Stomach (tissue), 19 donors: ENCODE measurements at places on chromosomes 7 and 10. TPM values are rescaled to one million over a fixed set of nuclear protein-coding genes. Genes with fewer than 3 reads are reported as not detected.

- H3K27me3 ChIP-seq = no peaks in the 10 kb centered on the region
- DNase-seq = no peak
- H3K36me3 ChIP-seq = peaks cover 7% of the 10 kb centered on the region
- H3K27ac ChIP-seq = no peak overlapping the region
- H3K4me3 ChIP-seq = no peak overlapping the region
- peaks cover 2% of the 10 kb centered on the region for H3K4me1 ChIP-seq
Measured at GRCh38 chr10:122986335-122986734, 6.1 kb downstream of the PSTK start.

- DNase-seq = peak; percentile 28
- peaks cover 69% of the 10 kb centered on the region for H3K27me3 ChIP-seq
- H3K27ac ChIP-seq = no peak overlapping the region
- no peaks in the 10 kb centered on the region for H3K36me3 ChIP-seq
- peaks cover 17% of the 10 kb centered on the region for H3K4me1 ChIP-seq
Measured at GRCh38 chr10:97851341-97852001, 1.8 kb downstream of the GOLGA7B start.

DNA sequence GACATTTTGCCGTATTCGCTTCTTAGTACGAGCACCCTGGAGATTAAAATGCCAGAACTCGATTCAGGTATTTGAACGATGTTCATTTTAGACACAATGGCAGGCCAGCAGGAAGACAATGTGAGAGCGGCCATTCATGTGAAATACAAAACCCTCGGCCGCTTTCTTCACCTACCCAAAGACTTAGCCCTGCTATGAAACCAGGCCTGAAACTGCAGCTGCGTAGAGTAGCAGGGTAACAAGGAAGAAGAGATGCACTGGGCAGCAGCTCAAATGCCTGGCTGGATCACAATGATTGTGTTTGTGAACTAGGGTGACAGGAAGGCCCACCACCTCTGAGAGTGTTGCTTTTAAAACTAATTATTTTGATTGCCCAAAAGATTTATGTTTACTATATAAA is 234.8 kb downstream of the TRIL start:
- H3K27me3 ChIP-seq = no peaks in the 10 kb centered on the region
- H3K27ac ChIP-seq = no peak overlapping the region
- H3K36me3 ChIP-seq = no peaks in the 10 kb centered on the region
- no peak for DNase-seq

- H3K27me3 ChIP-seq = no peaks in the 10 kb centered on the region
- H3K4me3 ChIP-seq = no peak overlapping the region
- peaks cover 18% of the 10 kb centered on the region for H3K4me1 ChIP-seq
- H3K36me3 ChIP-seq = no peaks in the 10 kb centered on the region
- H3K27ac ChIP-seq = no peak overlapping the region
Measured at GRCh38 chr10:80443531-80443974, 10.6 kb upstream of the TSPAN14 start.

GRCh38 chr7:91020636-91021385 is 243.4 kb upstream of the FZD1 start:
- DNase-seq = no peak
- no peaks in the 10 kb centered on the region for H3K4me1 ChIP-seq
- H3K27me3 ChIP-seq = no peaks in the 10 kb centered on the region
- no peak overlapping the region for H3K27ac ChIP-seq
- H3K36me3 ChIP-seq = no peaks in the 10 kb centered on the region

- H3K4me1 ChIP-seq = no peaks in the 10 kb centered on the region
- H3K27ac ChIP-seq = no peak overlapping the region
- no peaks in the 10 kb centered on the region for H3K27me3 ChIP-seq
- no peak for DNase-seq
Measured at GRCh38 chr7:28758186-28758585, 199.9 kb downstream of the TRIL start.

ANKRD22 gene
- polyA plus RNA-seq = 37.9 TPM
